ENCODE measurements at places on chromosomes 2 and 18.

GRCh38 chr2:45002686-45003085 lies 6.6 kb downstream of the SIX2 start:
- DNase-seq, result no peak

DNA sequence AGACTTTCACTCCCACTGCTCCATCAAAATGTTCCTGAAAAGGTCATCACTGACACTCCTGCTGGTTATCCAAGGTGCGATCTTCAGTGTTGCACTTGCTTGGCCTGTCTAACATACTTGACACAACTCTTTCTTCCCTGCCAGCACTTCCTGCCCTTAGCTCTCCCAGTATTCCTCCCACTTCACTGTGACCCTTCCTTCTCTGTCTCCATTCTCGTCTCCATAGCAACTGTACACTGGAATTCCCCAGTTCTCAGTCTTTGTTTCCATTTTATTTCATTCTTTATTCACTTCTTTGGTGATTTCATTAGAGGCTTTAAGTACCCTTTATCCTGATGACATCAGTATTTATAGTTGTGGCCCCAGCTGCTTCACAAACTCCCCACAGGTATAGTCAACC lies 333.0 kb downstream of the IRS1 start:
- DNase-seq, result no peak

GRCh38 chr18:41416044-41416443 lies 539.0 kb upstream of the PIK3C3 start:
- DNase-seq, result no peak

- DNase-seq, result no peak
Measured at GRCh38 chr18:78713069-78713468, 266.5 kb upstream of the SALL3 start.

DNA sequence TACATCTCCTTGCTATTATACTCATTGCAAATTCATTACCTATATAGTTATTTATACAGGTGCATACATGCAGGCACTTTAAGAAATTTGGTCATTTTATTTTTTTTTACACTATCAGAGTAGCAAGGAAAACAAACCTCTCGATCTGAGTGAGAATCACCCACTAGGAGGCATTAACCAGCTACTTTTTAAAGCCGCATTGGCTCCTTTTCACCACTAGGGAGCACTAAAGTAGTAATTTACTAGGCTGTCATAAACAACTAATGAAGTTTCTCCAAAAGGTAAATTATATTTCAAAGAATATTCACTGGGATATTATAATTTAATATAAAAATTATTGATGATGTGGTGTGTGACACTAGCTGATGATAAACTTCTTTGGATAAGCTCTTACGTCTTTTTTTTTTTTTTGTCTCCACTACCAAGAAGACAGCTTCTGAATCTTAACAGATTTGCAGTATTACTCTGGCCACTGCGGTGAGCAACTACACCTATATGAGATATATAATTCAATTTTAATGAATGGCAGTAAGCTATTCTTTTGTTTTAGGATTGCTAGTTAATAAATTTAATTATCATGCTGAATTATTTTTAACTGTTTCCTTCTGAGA lies 101.9 kb downstream of the NOL4 start:
- peak; percentile 23 for DNase-seq

- DNase-seq, result no peak
Measured at GRCh38 chr18:40388121-40388520, 1566.9 kb upstream of the PIK3C3 start.

- peak; percentile 30 for DNase-seq
Measured at GRCh38 chr2:238869293-238870124, 21.6 kb downstream of the TWIST2 start.

GRCh38 chr2:147945660-147946059 lies 74.9 kb downstream of the ORC4 start:
- no peak for DNase-seq

All from activated CD4-positive, alpha-beta T cell treated with anti-CD3 and anti-CD28 coated beads for 36 hours (primary cell).